Stimulated activated CD8-positive, alpha-beta memory T cell treated with anti-CD3 and anti-CD28 coated beads, Interleukin-15, amount 100 ng/mL, for 4 hours (primary cell): ENCODE measurements at places on chromosomes 7 and 10.

GRCh38 chr10:11011984-11012383 is 5.7 kb upstream of the CELF2 start:
- DNase-seq, result no peak

DNA sequence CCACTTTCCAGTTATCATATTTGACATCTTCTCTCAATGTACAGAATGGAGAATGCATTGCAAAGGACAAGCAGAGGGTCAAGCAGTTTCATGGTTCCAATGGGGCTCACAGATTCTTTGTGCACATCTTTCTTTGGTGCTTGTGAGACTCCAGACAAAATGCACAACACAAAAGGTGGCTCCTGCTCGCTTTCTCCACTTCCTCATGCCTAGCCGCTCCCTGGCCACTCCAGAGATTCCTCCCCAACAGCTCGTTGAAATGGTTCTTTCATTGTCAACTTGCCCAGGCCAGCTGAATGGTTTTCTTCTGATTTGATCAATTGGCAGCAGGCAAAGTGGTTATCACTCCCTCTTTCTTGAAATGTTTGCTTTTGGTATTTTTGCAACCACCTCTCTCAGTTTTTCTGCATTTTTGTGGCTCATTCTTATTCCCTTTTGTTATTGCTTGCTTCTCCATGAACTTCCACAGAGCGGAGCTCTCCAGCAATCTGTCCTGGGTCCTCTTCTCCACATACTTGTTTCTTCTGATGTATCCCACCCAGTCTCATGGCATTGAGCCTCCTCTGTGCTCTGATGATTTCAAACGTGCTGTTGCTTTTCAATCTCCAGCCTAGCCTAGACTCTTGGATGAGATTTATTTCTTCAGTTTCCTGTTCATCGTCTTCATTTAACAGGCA is 507.8 kb upstream of the MKI67 start:
- no peak for DNase-seq

DNA sequence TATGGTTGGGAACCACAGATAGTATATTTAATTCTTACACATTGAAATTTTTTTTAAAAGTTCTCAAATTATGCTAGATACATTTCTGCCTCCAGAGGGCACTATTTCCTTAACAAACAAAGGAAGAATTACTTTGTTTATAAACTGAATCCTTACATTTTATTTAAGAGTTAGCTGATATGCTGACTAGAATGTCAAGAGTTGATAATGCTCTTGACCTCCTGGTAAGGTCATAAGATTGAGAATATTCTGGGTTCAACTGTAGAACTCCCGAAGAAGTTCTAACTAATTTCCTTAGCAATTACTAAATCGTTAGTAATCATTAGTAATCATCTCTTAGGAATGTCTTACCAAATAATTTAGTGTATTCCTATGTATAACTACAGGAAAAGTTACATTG is 95.3 kb upstream of the CYP26C1 start:
- DNase-seq, result no peak

DNA sequence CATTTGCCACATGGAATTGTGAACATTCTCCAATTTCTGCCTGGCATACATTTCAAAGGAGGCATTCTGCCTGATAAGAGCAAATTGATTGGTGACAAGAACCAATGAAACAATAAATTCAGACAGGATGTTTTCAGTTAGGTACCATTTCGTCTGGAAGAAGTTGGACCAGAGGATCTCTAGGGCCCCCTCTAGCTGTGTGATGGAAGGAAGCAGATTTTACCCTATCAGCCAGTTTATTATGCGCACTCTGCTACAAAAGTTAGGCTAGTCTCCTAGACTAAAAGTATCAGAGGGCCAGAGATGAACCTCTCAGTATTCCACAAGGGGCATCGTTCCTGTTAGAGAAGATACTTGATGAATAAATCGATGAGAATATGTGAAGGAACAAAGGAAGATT is 118.0 kb downstream of the BUB3 start:
- DNase-seq, result no peak

DNA sequence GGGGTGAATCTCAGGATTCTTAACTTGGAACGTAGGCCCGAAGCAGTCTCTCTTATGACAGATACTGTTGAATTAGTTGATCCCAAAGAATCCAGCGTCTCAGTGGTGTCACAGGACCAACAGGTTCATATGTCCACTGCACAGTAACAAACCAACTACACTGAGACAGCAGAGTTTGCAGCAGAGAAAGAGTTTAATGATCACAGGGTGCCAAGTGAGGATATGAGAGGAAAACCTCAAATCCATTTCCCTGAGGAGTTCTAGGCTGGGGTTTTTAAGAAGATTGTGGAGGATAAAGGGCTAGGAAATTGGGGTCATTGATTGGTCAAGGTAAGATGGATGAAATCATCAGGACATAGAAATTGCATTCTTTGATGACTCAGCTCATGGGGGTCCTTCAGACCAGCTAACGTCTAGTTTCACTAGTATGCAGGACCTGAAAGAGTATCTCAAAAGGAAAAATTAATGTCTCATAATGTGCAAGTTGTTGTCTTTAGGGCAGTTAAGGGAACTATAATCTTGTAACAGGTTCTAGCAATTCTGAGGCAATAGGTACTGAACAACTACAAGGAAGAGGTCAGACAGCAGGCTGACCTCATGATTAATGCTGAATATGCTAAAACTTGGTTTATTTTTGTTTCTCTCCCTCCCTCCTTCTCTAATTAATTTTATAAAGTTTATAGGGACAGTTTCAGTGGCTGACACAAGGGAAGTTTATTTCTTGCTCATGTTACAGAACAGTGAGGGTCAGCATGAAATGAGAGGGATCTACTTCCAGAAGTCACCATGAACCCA is 310.9 kb upstream of the NEBL start:
- DNase-seq, result no peak

GRCh38 chr10:32159264-32159663 is 103.0 kb upstream of the KIF5B start:
- DNase-seq, result no peak

GRCh38 chr7:959271-959670 is 4.8 kb upstream of the ADAP1 start:
- DNase-seq, result no peak

DNA sequence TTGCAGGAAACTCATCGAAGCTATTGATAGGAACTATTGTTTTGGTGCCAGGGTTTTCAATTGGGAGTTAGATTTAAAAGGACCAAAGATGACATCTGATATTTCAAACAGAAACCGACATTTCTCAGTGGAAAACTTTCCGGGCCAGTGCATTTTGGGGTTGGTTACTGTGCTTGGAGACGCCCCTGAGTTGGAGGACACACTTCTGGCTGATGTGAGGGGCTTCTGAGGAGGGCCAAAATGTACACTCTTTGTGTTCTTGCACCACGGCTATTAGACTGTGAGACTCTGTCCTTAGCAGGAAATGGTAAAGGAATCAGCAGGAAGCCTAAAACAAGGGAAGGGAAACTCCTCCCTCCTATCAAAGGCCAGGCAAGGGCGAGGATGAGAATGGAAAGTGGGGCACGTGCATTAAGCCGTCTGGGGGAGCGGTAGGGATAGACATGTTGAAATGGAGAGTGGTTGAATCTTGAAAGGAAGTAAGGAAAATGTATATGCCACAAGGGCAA is 1.8 kb upstream of the SRGN start:
- no peak for DNase-seq

GRCh38 chr10:14717552-14717951 is 57.1 kb downstream of the FAM107B start:
- DNase-seq, result no peak

GRCh38 chr10:75461672-75462649 is 30.5 kb downstream of the LRMDA start:
- DNase-seq, result no peak

DNA sequence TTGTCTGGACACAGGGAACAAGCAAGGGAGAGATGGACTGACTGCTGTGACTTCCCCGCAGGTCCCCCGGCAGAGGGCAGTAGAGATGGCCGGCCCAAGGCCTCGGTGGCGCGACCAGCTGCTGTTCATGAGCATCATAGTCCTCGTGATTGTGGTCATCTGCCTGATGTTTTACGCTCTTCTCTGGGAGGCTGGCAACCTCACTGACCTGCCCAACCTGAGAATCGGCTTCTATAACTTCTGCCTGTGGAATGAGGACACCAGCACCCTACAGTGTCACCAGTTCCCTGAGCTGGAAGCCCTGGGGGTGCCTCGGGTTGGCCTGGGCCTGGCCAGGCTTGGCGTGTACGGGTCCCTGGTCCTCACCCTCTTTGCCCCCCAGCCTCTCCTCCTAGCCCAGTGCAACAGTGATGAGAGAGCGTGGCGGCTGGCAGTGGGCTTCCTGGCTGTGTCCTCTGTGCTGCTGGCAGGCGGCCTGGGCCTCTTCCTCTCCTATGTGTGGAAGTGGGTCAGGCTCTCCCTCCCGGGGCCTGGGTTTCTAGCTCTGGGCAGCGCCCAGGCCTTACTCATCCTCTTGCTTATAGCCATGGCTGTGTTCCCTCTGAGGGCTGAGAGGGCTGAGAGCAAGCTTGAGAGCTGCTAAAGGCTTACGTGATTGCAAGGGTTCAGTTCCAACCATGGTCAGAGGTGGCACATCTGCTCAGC is 6.0 kb downstream of the CYREN start:
- no peak for DNase-seq

DNA sequence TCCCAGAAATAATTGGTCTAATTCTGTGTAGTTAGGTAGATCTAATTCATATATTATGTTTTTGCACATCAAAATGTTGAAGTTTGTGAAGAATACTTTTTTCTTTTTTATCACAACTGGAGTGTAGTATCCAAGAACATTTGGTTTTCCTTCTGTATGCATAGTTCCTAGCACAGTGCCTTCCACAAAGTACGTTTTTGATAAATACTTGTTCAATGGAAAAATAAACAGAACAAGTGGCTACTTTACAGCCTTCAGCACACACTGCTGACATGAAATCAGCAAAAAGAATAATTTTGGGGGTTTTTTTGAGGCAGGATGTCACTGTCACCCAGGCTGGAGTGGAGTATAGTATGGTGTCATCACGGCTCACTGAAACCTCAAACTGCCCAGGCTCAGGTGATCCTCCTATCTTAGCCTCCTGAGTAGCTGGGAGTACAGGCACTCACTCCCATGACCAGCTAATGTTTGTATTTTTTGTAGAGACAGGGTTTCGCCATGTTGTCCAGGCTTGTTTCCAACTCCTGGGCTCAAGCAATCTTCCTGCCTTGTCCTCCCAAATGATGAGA is 27.9 kb downstream of the TARP start:
- DNase-seq, result no peak

- DNase-seq, result no peak
Observed at GRCh38 chr10:11898372-11899066, 75.4 kb downstream of the PROSER2 start.

GRCh38 chr10:58782876-58783851 is 270.5 kb downstream of the BICC1 start:
- DNase-seq, result no peak

- no peak for DNase-seq
Observed at GRCh38 chr7:922334-923107, 32.0 kb downstream of the ADAP1 start.

GRCh38 chr10:120861178-120861855 is 10.2 kb downstream of the WDR11 start:
- no peak for DNase-seq

DNA sequence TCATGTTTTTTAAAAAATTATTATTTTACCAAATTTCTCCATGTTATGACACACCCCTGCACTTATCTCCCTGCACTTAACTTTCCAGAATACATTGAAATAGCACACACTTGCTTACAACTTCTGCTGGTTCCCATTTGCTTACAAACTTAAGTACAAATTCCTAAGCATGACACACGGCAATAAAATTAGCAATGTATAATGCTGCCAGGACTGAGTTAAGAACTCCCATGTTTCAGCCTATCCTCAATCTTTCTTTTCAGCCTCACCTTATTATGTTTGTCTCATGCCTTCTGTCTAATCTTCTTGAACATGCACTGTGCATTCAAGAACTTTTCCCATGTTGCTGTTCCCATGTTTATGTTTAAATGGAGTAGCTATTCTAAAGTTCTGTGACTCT is 40.8 kb downstream of the PRPS1L1 start:
- DNase-seq, result no peak

DNA sequence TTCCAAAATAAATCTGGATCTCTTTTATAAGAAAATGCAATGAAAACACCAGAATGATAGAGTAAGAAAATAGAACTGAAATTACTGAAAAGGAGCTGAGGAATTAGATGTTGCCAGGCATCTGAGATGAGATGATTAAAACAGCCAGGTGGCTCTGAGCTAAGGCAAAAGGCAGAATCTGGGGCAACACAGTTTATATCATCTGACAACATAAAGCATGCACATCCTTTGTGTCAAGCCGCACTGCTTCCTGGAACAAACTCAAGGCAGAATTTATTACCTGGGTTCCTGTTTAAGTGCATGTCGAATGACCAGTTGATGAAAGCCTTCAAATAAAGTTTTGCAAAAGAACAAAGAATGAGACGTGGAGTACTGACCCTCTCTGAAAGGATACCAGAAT is 247.0 kb downstream of the SNX10 start:
- DNase-seq, result no peak

GRCh38 chr7:11458736-11459483 is 373.1 kb downstream of the THSD7A start:
- DNase-seq, result no peak

GRCh38 chr10:79071396-79071923 is 2.7 kb downstream of the ZMIZ1 start:
- DNase-seq, result no peak

DNA sequence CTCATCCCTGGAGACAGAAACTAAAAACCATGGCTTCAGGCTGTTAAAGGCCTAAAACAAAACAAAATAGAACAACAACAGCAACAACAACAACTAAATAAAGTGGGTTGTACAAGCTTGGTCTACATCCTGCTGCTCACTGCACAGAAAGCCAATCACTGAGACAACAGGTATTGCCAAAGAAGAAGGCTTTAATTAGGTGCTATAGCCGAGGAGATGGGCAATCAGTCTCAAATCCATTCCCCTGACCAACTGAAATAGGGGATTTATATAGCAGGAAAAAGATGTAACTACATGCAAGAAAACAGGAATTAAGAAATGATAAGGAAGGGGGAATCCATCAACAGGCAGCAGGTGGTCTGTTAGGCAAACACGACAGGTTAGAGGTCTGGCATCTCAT is 22.4 kb upstream of the NUB1 start:
- DNase-seq, result no peak

DNA sequence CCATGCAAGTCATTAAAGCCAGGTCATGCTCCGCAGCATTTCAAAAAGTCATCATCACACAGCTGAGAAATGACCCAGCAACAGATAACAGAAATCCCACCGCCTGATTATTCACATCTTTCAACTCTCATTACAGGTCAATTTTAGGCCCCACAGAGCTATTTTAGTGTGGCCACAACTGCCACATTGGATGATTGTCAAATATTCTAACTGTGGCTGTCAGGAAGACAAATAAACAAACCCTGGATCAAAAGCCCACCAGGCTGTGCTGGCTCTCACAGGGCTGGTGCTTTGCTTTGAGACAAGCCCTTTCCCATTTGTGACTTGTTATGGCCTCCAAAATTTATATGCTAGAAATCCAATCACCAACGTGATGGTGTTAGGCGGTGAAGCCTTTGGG is 117.6 kb upstream of the CDC14C start:
- DNase-seq, result no peak

GRCh38 chr10:26859241-26860101 is 1.3 kb downstream of the ABI1 start:
- no peak for DNase-seq

GRCh38 chr7:80520199-80520598 is 8.3 kb upstream of the GNAT3 start:
- DNase-seq, result no peak
